AG09319 (cell line): ENCODE measurements at places on chromosomes 7 and 10.
A peak's percentile ranks its signal among the peaks of the same experiment; 100 is the strongest.

- DNase-seq = no peak
These were observed 143.8 kb downstream of the ZNF22 start for GRCh38 chr10:45144326-45145070.

DNA sequence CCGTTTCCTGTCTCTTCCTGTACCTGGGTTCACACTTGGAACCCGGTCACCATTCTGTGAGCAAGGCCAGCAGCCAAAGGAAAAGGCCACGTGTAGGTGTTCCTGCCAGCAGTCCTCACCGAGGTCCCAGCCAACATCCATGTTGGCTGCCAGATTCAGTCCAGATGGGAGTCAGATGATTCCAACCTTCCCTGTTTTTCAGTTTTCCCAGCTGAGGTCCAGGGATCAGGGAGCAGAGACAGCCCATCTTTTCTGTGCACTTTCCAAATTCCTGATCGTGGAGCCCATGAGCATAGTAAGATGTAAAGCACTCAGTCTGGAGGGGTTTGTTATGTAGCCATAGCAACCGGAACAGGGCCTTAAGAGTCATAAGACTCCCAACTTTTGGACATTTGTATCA is 3.9 kb upstream of the PVRIG start:
- no peak for DNase-seq

- DNase-seq = no peak
These were observed 247.0 kb downstream of the SNX10 start for GRCh38 chr7:26538689-26539088.

GRCh38 chr10:119526621-119527592 is 15.6 kb downstream of the RGS10 start:
- DNase-seq = no peak

GRCh38 chr10:8767591-8767990 is 713.1 kb downstream of the GATA3 start:
- DNase-seq = no peak

GRCh38 chr7:132200141-132200540 is 376.1 kb downstream of the PLXNA4 start:
- DNase-seq = no peak

- DNase-seq = no peak
These were observed 121.5 kb downstream of the JMJD1C start for GRCh38 chr10:63344269-63344668.

DNA sequence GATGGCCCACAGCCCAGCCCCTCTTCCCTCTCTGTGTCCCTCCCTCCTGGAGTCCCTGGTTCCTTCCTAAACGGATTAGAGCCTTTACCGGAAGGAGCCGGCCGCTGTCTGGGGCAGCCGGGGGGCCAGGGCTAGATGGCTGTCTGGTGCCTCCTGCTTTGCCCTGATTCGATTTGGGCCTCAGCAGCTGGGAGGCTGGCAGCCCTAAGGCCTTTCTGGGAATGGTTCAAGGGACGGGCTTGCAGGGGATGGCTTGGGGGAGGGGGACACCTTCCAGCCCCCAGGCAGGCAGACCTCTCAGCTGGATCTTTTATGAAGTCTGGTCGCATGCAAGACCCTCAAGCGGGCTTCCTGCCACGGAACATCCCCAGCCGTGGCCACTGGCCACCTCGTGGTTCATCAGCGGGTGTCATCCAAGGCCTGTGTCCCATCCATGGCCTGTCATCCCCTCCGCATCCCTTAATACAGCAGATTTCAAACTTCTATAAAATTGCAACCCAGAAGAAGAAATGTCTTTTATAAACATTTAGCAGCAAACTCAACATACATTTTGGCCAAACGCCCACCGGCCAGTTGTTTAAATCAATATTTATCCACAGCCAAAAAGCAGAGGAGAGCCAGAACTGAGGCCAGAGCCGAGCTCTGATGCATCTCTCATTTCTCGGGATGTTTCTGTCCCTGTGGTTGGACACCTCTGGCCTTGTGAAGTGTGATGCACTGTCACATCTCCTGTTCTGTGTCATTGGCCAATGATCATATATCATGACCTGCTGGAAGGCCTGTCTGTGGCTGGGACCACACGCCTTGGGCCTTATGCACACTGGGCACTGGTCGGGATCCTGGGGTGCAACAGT is 52.0 kb downstream of the GTF2IRD1 start:
- DNase-seq = no peak

- no peak for DNase-seq
These were observed 5.4 kb upstream of the HKDC1 start for GRCh38 chr10:69214666-69215131.

GRCh38 chr10:14146501-14146900 is 184.2 kb downstream of the FRMD4A start:
- no peak for DNase-seq

DNA sequence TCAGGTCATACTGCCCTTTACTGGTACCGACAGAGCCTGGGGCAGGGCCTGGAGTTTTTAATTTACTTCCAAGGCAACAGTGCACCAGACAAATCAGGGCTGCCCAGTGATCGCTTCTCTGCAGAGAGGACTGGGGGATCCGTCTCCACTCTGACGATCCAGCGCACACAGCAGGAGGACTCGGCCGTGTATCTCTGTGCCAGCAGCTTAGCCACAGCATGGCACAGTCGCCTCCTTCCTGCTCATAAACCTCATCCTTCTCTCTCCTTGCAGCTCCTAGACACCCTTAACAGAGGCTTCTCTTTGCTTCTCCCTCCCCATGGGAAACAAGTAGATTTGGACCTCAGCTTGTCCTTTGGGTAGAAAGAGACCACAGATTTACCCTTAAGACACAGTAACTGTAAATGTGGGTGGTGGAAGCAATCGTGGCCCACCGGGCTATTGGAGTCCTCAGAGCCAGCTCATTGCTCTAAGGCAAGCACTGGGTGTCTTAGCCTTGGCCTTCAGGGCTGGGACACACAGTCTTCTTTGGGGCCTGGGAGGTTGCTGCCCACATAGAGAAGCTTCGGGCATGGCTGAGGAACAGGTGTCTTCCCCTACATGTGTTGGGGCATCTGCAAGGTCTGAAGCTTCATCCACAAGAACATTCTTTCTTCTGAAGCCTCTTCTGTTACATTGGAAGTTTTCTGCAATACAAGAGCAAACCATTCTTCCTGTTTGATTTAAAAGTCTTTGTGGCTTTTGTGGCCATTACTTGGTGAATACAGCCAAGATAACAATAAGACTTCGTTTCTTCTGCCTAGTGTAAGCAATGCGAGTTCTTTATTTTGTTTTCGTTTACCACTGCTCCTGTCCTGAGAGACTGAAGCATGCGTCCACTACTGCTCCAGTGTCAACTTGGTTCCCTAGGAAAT is 95.5 kb upstream of the PRSS58 start:
- no peak for DNase-seq

DNA sequence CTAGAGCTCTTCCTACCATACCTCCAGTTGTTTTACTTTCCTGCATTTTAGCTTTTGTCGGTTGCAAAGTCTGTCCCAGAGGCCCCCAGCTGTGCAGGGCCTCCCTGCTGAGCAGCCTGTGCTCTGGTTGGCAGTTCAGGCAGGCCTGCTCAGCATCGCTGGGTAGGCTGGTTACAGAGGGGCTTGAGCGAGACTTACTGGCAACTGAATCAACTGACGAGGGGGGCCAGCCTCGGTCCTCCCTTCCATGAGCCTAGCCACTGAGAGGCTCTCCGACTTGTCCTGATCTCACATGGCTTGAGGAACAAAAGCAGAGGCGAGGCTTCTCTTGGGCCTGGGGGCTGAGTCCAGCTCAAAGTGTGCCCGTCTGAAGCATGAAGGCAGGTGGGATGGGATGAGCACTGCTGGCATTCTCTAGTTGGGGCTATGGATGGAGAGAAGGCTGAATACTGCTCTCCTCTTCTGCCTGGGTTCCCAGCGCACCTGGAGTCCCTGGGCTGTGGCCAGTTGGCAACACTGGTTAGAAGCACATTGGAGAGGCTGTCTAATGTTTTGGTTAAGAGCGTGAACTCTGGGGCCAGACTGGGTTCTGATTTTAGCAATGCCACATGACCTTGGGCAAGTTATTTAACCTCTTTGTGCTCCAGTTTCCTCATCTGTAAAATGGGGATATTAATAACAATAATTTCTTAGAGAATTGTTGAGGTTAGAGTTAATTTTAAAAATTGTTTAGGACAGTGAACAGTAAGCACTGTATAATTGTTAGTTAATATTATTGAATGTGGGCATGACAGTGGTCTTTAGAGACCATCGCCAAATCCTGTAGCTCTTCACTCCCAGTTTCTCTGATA is 6.9 kb upstream of the SFRP5 start:
- DNase-seq = no peak

DNA sequence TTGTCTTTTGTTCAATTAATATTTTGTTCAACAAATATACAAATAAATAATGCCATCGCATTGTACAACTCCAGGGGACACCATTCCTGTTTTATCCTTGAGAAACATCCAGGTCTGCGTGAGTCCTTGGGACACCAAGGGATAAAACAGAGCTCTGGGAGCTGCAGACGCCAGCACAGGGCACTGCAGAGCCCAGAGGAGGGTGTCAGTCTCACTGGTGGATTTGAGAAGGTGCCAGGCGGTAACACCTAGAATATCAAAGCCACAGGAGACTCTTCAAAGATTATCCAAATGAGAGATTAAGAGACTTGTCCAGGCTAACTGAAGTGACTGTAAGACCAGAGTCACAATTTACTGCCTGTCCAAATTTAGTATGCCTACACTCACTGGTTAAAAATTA is 55.3 kb downstream of the TEX36 start:
- no peak for DNase-seq

- peak; percentile 62 for DNase-seq
These were observed 82.7 kb upstream of the C1GALT1 start for GRCh38 chr7:7099584-7100014.

GRCh38 chr10:77317221-77317620 is 320.4 kb downstream of the KCNMA1 start:
- no peak for DNase-seq

DNA sequence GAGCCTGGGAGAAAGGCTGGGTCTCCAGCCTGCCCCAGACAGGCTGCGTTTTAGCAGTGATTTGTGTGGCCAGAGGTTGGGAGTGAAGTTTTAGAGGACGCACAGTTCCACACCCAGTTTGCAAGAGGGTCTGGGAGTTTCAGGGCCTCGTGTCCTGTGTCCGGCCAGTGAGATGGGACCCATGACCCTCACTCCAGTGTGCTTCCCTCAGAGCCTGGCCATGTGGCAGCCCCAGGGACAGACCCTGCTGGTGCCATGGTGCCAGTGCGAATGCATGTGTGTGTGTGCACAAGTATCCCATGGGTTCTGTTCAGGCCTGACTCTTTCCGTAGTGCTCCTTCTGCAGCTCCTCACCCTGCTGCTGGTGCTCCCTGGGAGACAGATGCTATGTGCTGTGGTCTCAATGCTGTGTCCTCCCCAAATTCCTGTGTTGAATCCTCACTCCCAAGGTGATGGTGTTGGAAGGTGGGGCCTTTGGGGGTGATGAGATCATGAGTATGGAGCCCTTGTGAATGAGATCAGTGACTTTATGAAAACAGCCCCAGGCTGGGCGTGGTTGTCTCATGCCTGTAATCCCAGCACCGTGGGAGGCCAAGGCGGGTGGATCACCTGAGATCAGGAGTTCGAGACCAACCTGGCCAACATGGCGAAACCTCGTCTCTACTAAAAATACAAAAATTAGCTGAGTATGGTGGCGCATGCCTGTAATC is 16.5 kb downstream of the ECHDC3 start:
- no peak for DNase-seq

DNA sequence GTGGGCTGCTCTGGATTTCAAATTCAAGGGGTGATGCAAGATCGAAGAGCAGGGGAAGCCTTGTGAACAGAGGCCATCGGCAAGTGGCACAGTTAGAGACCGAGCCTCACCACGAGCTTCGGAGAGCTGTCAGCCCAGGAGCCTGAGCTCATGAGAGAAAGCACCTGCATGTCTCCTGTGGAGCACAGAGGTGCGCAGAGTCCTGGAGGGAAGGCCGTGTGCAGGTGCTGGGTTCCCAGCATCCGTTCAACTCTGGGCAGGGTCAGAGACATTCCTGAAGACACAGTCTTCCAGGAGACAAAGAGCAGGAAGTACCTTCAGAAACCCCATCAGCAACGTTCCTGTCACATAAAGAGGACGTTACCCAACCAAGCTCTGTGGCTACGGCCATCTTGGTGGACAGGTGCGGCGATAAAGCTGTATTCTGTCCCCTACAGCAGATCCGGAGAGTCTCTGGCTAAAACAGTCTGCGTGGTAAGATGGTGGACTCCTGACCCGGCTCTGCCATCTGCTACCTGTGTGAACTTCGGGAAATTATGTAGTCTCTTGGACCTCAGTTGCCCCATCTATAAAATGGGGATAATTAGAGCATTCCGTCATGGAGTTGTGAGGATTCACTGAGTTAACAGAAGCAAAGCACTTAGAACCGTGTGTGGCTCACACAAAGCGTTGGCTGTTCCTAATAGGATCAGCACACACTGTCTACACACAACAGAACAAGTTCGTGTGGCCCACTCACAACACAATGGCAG is 40.6 kb downstream of the NOD1 start:
- no peak for DNase-seq

DNA sequence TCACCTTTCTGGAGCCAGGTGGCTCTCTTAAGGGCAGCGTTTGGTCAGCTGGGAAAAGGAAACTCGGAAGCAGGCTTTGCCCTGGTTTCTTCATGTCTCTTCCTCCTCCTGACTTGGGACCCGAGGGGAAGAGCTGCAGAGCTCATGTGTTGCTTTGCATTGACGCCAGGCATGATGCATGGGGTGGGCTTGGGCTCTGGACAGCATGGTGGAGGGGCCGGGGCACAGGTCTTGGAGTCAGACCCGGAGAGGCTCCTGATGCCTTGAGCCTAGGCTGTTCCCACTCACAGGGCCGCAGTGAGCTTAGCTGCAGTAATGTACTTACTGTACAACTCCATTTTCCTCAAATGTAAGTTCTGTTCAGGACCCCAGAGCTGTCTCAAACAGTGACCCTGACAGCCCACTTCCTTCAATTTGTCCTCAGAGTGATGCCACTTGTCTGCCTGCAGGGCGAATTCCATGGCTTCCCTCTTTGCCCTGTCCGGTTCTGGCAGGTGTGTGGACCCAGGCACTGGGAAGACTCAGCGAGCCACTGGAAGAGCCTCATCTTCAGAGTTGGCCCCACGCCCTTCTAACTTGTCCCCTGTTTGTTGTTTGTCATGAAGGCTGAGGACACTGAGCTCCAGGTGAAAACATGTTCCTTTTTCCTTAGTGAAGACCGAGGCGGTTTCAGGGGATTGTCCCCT is 50.2 kb downstream of the ZNF467 start:
- no peak for DNase-seq

GRCh38 chr7:113519472-113519871 is 399.3 kb downstream of the PPP1R3A start:
- no peak for DNase-seq

GRCh38 chr10:117860823-117861222 is 185.9 kb downstream of the RAB11FIP2 start:
- no peak for DNase-seq

- DNase-seq = no peak
These were observed 1.7 kb downstream of the ADAM8 start for GRCh38 chr10:133274751-133275683.

DNA sequence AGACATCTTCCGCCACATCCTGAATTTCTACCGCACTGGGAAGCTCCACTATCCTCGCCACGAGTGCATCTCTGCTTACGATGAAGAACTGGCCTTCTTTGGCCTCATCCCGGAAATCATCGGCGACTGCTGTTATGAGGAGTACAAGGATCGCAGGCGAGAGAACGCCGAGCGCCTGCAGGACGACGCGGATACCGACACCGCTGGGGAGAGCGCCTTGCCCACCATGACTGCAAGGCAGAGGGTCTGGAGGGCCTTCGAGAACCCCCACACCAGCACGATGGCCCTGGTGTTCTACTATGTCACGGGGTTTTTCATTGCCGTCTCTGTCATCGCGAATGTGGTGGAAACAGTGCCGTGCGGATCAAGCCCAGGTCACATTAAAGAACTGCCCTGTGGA is 1.9 kb downstream of the KCND2 start:
- DNase-seq = no peak
